ENCODE measurements at places on chromosomes 2 and 18.

- no peak for DNase-seq
These were observed 81.9 kb upstream of the MBOAT2 start for GRCh38 chr2:9085353-9085752.

GRCh38 chr2:190854726-190855125, 25.9 kb upstream of the GLS start:
- no peak for DNase-seq

DNA sequence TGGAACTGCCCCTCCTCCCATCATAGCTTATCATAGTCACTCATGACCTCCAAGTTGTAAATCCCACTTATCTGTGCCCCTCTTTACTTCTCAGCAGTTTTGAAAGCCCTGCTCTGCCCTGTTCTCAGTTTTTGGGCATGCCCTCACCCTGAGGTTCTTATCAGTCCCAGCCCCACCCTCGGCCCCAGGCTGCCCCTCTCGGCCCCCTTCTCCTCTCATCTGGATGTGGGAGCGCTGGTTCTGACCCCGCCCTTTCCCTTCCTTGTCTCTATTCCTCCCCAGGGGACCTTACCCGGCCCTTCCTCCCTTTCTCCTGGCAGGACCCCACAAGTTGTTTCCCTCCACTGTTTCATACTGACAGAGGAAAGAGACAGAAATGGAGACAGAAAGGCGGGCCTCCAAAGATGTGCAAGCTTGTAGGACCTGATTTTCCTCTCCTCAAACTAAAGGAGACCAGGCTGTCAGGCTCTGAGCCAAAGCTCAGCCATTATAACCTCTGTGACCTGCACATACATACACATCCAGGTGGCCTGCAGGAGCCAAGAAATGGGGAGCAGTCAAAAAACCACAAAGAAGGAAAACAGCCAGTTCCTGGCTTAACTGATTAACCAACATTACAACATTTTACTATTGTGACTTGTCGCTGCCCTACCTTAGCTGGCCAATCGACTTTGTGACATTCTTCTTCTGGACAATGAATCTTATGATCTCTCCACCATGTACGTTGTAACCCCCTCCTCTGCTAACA, 171.0 kb upstream of the HS6ST1 start:
- DNase-seq: peak; percentile 47

- no peak for DNase-seq
These were observed 65.1 kb downstream of the TFCP2L1 start for GRCh38 chr2:121219866-121220265.

- no peak for DNase-seq
These were observed 431.6 kb downstream of the MEIS1 start for GRCh38 chr2:66866331-66867062.

- DNase-seq: no peak
These were observed 101.3 kb downstream of the FOXI3 start for GRCh38 chr2:88351249-88351601.

- DNase-seq: no peak
These were observed 8.7 kb upstream of the METAP1D start for GRCh38 chr2:171991027-171991426.

DNA sequence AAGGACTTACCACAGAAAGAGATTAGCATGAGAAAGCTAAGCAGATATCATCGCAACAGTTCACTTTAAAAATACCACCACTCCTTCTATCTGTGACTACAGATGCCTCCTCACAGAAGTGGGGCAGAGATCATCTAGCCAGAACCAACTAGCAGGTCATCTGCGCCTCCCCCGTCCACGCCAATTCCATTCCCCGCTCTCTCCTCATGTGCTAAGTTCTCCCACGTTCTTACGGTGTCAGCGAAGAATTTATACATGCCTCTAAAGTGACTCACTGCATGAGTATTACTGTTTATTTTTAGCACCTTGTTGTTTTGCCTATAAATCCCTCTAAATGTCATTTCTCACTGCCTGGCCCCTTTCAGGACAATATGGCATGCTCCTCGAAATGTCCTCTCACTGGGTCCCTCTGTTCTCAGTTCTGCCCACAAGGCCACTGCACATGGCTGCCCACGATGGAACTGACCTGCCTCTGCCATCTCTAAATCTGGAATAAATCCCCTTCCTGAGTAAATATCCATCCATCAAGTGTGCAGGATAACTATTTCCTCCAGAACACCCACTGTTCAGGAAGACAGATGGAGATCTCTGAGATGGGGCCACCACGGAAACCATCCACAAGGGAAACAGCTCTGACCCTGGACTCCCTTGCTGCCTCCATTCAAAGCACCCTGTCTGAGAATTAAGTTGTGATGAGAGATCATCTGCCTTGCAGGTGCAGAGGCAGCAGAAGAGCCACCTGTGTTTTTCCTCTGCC, 137.7 kb downstream of the IRS1 start:
- DNase-seq: peak; percentile 46

DNA sequence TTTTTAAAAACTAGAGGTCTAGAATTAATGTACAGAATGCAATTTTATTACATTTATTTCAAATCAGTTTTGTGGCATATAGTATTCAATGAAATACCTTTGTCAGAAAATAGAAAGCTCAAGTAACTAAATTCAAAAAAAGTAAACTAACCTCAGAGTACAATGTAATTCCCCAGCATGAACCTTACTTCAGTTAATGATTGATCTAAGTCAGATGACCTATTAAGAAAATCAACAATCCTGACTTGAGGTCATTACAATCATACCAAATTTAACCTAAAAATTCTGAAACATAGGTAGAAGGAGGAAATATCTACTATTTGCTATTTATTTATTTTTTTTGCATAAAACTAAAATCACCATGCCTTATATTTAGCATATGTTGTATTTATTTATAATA, 142.9 kb downstream of the CCDC102B start:
- no peak for DNase-seq

DNA sequence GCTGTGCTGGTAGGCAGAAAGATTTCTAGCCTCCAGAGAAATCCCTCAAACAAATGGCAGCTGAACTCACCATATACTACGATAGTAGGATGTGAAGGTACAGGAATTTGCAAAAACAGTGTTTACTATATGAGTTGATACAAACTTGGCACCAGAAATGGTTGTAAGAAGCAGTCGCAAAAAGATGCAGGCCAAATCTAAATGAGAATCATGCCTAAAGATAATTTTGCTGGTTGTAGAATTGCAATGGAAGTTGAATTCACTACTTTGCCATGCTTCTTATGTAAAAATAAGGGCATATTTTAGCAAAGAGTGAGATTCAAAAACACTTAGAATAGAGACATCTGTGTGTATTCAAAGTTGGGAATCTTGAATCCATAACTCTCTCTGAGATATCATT, 924.7 kb downstream of the SUCLG1 start:
- DNase-seq: no peak

GRCh38 chr2:19536136-19536535, 177.7 kb upstream of the OSR1 start:
- peak; percentile 42 for DNase-seq

- no peak for DNase-seq
These were observed 2.0 kb downstream of the NHEJ1 start for GRCh38 chr2:219158586-219158985.

- no peak for DNase-seq
These were observed 244.3 kb downstream of the RNF144A start for GRCh38 chr2:7161501-7161900.

- DNase-seq: no peak
These were observed 211.5 kb downstream of the AGAP1 start for GRCh38 chr2:235705296-235705695.

DNA sequence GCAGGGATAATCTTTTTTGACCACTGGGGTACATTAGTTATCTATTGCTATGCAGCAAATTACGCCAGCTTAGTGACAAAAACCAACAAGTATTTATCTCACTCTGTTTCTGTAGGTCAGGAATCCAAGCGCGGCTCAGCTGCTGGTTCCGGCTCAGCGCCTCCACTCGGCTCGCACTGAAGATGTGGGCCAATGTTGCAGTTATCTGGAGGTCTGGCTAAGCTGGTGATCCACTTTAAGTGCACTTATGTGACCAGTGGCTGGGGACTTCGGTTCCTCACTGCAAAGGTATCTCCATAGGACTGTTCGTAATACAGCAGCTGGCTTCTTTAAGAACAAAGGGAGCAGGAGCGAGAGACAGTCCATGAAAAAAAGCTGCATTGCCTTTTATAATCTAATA, 591.9 kb downstream of the TMEM182 start:
- no peak for DNase-seq

GRCh38 chr2:16584084-16584483, 81.5 kb downstream of the CYRIA start:
- peak; percentile 1 for DNase-seq

DNA sequence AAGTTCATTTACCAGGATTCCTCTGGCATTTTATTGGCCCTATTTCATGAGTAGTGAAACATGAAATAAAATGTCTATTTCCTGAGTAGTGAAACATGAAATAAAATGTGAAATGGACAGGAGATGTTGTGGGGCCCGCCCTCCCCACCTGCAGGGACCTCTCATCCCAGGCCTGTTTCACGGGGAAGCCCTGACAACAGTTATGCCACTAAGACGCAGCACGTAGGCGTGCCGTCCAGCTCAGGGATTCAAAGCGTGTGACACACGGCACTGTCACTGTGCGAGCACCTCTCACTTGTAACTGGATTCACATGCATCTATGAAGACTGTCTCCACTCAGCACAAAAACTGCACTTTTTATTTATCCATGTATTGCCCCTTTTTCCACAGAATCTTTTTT, 83.4 kb upstream of the SNTG2 start:
- DNase-seq: no peak

All from mesendoderm (in vitro differentiated cells).